ENCODE measurements at places on chromosomes 12 and 14. TPM values are rescaled to one million over a fixed set of nuclear protein-coding genes. Genes with fewer than 3 reads are reported as not detected.

DNA sequence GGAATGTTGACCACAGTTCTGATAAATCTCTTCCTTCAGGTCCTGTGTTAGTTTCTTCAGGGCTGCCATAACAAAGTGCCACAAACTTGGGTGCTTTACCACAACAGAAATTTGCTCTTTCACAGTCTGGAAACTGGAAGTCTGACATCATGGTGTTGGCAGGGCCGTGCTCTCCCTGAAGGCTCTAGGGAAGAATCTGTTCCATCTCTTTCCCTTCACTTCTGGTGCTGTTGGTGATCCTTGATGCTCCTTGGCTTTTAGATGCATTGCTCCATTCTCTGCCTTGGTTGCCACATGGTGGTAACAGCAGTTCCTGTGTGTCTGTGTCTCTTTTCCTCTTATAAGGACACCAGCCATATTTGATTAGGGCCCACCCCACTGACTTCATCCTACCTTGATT, 32.2 kb downstream of the HMGA2 start:
- DNase-seq = no peak

- no peak for DNase-seq
Observed at GRCh38 chr12:116153113-116153512, 124.4 kb downstream of the MED13L start.

GRCh38 chr12:92462049-92462448, 240.7 kb upstream of the PLEKHG7 start:
- no peak for DNase-seq

DNA sequence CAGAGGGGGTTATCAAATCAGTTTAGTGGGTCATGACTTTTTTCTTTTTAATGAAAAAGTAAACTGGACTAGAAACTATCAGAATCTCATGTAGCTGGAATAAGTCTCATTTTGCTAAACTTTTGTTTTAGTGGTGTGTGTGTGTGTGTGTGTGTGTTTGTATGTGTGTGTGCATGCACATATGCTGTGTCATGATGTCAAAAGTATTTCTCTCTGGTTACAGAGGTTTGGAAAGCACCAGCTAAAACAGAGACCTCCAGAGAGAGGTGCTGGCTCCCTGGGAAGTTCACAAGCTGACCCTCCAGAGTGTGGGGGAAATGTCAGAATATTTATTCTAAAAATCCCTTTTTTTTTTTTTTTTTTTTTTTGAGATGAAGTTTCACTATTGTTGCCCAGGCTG, 114.7 kb downstream of the LGMN start:
- DNase-seq = no peak

GRCh38 chr12:1928439-1929121, 10.1 kb upstream of the CACNA2D4 start:
- DNase-seq = no peak

DNA sequence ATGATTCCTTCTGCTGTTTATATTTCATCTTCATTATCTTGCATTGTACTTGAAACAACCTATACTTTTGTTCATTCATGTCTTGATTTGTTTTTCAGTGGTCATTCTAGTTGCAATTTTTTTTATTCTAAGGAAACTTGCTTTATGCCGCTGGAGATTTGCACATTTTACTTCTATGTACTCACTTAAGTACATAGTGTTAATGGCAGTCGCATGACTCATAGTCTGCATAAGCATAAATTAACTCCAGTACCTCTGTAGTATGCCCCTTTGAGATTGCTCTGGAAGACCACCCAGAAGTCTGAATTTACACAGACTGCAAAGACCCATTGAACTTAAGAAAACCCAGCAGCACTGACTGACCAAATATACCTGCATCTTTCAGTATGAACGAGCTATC, 77.0 kb downstream of the MSRB3 start:
- DNase-seq = no peak

DNA sequence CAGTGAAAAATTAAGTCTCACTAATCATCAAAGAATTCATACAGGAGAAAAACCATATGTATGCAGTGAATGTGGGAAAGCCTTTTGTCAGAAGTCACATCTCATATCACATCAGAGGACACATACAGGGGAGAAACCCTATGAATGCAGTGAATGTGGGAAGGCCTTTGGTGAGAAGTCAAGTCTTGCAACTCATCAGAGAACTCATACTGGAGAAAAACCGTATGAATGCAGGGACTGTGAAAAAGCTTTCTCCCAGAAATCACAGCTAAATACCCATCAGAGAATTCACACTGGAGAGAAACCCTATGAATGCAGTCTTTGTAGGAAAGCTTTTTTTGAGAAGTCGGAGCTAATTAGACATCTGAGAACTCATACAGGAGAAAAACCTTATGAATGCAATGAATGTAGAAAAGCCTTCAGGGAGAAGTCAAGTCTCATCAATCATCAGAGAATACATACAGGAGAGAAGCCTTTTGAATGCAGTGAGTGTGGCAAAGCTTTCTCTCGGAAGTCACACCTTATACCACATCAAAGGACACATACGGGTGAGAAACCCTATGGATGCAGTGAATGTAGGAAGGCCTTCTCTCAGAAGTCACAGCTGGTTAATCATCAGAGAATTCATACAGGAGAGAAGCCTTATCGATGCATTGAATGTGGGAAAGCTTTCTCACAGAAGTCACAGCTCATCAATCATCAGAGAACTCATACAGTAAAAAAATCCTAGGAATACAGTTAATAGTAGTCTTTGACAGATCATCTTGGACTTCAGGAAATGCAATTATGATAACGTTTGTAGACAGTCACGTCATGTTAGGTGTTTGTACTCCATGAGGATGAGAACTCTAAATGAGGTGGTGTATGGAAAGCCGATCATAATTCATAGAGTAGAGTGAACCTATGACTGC, 21.1 kb downstream of the ZNF84 start:
- no peak for DNase-seq

The DIO2 gene
- total RNA-seq = 0.64 TPM

The HSPA2 gene
- total RNA-seq = 6.5 TPM

Measured in cerebellum (tissue), 4 donors.